Kidney epithelial cell (primary cell): ENCODE measurements at places on chromosomes 6 and 20. TPM values are rescaled to one million over a fixed set of nuclear protein-coding genes. Genes with fewer than 3 reads are reported as not detected.

GRCh38 chr6:2517855-2518473, 232.8 kb downstream of the MYLK4 start:
- no peak for DNase-seq

DNA sequence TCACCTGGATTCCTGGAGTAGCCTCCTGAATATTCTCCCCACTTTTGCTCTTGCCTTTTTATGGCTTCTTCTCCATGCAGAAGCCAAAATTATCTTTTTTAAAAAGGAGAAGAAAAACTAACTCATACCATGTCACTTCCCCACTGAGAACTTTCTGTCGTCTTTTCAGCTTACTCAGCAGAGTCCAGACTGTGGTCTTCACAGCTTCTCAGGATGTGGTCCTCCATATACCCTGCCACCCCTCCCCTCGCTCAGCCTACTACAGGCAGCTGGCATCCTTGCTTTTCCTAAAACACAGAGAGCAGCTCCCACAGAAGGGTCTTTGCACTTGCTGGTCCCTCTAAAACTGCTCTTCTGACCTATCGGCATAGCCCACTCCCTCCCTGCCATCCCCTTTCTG, 89.4 kb upstream of the ISM1 start:
- DNase-seq = no peak

DNA sequence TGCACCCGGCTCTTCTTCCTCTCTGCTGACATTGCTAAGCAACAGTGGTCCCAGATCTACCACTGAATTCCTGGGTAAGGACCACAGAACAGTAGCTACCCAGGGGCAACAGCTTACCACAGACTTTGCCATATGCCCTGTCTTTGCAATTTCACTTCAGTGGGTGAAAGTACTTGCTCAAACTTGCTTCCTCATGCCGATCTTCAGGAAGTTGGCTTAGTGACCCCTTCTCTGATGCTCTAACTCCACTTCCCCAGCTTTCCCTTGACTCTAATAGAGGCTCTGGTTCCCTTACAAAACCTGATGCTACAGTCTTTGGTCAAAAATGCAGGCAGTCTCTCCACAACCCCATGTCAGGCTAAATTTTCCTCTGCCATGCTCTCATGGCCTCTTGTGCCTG, 3.3 kb upstream of the TAAR5 start:
- DNase-seq = no peak

- DNase-seq = no peak
These were observed 753 bp upstream of the PERP start for GRCh38 chr6:138107752-138108592.

GRCh38 chr6:129500958-129501739, 208.8 kb downstream of the ARHGAP18 start:
- DNase-seq = peak; percentile 98

GRCh38 chr20:18256440-18257090, 31.8 kb upstream of the ZNF133 start:
- no peak for DNase-seq

DNA sequence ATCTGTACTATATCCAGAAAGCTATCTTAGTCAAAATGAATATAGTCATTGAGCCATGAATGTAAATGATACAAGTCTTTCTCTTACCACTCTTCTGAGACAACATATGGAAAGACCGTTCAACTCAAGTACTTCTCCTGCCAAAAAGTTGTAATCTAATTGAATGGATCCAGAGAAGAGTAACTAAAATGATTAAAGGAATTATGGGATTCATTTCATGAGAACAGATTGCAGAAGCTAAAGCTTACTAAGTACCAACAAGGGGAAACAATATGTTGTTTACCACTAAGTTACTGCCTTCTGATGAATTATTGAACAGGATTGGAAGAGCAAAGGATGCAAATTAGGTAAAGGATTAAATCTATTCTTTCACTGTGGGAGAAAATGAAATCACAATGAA, 2.0 kb upstream of the LGSN start:
- no peak for DNase-seq

Gene GPX5
- total RNA-seq = not detected in 2 replicates

Gene HTR1E
- total RNA-seq = not detected in 2 replicates

DNA sequence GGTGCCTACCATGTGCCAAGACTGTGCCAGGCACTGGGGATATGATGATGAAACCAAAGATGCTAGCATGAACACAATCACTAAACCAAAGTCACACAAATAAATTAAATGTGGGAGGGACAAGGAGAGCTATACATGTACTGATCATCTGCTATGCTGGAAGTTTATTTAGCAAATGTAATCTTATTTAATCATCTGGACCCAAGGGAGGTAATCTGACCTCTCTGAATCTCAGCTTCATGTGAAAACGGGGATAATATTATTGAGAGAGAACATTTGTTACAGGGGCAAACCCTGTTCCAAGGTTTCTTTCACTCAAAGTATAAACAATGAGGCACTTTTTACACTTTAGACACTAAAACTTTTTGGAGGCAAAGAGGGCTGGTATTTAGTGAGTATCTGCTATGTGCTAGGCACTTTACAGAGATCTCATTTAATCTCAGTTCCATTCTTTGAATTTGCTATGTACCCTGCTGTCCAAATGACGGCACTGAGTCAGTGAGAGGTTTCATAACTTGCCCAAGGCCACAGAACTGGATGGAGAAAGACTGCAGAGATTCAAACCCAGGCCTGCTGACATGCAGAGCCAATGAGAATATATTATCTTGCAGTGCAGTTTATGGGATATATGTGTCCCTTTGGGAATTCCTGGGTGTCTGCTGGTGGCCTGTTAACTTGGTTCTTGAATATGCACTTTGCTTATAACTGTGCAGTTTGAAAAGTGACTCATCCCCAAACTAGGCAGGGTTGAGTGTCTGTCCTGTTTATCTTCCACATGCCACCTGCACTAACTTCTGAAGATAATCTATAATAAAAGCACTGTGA, 3.3 kb upstream of the ASXL1 start:
- no peak for DNase-seq

- DNase-seq = no peak
These were observed 19.0 kb downstream of the PXDC1 start for GRCh38 chr6:3732345-3733141.

DNA sequence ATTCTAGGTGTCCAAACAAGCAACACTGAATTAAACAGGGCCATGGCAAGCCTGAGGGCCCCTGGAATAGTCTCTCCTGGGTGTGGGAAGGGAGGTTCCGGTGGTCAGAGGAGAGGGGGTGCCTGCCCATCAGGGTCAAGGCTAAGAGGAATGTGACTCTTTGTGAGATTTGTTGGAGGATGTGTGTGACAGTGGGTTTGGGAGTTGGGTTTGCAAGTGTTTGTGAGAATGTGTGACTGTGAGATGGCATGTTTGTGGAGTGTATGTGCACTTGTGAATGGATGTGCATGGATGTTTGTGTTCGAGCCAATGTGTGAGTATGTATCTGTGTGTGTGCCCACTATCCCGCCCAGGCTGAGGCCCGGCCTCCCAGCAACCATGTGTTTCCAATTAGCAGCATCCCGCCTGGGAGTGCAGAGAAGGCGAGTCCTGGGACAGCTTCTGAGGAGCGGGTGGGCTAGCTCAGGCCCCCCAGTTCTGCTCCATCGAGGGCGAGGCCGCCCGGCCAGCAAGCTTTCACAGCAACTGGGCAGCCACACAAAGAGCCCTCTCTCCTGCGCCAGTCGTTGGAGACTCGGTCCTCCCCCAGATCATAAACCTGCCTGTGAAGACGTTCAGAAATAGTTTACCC, 12.6 kb downstream of the FOXC1 start:
- no peak for DNase-seq

Gene COL11A2
- 0.14 and 0.38 TPM in 2 replicates for total RNA-seq

GRCh38 chr6:104281370-104281769, 578.3 kb downstream of the HACE1 start:
- DNase-seq = no peak

Gene CITED2
- 74.2 and 97.9 TPM in 2 replicates for total RNA-seq

Gene COX4I2
- 0.25 TPM in 1 of 2 replicates, not detected in the other for total RNA-seq

Gene FAM210B
- 55.5 and 59.7 TPM in 2 replicates for total RNA-seq

Gene CPXM1
- 68.7 and 97.4 TPM in 2 replicates for total RNA-seq

Gene ADGRF4
- 5.5 and 7.7 TPM in 2 replicates for total RNA-seq

GRCh38 chr6:165184192-165184979, 125.0 kb downstream of the C6orf118 start:
- DNase-seq = no peak

DNA sequence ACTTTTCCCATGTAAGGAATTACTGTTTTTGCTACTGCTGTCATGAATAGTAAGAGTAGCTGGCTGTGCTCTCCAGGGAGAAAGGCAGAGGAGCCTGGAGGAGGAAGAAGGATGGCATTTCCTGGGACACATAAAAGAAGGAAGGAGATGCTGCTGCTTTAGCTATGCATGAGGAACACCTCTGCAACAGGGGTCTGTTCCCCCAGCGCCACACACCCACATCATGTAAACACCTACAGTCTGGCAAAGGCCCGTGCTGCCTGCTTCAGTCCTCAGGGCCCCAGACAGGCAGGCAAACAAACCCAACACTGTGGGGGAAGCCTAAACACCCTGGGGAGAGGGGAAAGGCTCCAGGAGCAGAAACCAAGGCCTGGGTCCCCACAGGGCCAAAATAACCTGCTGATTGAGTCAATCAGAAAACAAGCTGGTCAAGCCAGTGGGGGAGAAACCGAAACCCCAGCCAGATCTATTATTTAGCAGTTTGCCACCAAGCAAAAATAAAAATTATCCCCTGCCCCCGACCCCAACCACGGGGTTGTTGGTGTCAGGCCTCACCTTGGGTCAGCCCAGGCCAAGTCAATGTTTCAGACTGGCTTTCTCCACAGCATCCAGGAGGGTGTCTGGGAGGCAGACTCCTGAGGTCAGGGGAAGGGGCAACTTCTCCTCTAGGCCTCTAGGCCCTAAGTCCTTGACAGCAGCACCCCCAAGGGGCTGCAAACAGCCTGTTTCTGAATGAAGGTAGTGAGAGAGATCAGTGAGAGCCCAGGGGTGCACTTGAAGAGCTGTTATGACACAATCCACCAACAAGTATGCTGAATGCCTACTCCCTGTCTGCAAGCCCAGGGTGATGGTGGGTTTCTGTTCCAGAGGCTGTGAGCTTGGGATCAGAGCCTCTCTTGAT, 34.6 kb upstream of the SCUBE3 start:
- DNase-seq = no peak
